Fibroblast of pulmonary artery (primary cell): ENCODE measurements at places on chromosomes 7 and 10.

GRCh38 chr10:26445411-26446031, 7.4 kb downstream of the APBB1IP start:
- no peak for DNase-seq

- no peak for DNase-seq
Measured at GRCh38 chr7:5289355-5289754, 6.6 kb downstream of the SLC29A4 start.

- DNase-seq: no peak
Measured at GRCh38 chr10:117619223-117619622, 76.7 kb downstream of the EMX2 start.

- no peak for DNase-seq
Measured at GRCh38 chr10:52742731-52743130, 29.9 kb downstream of the MBL2 start.

DNA sequence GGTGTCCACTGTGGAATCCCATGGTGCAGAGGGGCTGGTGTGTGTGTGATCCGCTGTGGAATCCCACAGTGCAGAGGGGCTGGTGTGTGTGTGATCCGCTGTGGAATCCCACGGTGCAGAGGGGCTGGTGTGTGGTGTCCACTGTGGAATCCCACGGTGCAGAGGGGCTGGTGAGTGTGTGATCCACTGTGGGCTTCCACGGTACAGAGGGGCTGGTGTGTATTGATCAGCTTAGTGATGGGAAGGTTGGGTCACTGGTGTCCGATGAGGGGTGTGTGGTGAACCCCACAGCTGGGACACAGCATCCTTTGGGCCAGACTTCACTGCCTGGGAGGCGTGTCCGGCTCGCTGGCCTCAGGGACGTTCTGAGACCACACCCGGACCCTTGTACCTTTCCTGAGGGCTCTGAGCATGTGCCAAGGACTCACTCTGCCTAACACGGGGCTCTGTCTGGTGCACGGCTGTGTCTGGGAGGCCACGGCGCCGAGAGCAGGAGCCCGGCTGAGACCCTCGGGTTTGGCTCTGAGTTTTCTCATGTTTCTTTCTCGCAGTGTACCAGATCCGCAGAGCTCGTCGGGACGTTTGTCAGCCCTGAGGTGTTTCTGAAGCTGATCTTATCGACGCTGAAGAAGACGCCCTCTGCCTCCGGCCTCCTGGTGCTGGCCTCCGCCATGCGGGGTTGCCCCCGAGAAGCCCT, 29.3 kb upstream of the PRKAR1B start:
- DNase-seq: no peak

DNA sequence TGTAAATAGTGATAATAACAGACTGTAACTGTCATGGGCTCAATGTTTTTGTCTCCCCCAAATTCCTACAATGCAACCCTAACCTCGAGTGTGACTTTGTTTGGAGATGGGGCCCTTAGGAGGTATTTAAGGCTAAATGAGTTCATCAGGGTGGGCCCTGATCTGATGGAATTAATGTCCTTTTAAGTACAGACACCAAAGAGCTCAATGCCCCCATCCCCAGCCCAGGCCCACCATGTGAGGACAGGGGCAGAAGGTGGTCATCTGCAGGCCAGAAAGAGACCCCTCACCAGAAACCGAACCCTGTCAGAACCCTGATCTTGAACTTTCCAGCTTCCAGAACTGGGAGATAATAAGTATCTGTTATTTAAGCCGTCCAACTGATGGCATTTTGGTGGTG, 83.2 kb downstream of the PIP4K2A start:
- DNase-seq: no peak

DNA sequence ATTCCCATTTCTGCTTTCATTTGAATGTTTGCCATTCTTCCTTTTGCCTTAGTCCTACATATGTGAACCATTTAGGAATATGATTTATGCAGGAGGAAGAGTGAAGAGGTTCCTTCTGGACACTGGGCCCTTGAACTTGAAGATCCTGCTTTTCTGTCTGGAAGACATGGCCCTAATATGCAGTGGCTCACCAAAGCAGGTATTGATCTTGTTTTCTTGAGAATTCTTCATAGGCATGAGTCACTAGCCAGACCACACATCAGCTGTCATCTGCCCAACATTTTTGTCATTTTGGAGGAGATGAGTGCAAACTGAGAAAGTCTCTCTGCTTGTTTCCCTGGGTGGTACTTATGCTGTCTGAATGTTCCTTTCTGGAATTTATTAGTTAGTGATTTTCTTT, 382.6 kb downstream of the LRMDA start:
- no peak for DNase-seq
